ENCODE measurements at places on chromosomes 4 and X. TPM values are rescaled to one million over a fixed set of nuclear protein-coding genes. Genes with fewer than 3 reads are reported as not detected.

DNA sequence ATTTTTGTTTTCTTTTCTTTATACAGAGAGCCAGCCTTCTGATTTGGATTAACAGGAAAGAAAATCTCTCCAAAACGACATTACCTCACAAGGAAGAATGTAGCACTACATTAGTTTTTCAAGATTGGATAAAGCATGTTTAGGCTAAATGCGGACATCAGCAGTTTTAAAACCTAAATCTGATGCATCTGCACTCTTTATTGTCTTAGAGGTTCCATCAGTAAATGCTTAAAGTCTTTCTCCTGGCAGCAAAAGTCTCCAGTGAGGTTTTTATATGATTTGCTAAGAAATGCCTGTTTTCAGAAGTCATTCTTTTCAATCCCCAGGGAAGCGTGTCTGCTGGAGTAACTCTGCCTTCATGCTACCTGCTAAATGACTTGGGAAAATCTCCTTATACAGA is 912.9 kb upstream of the INTU start:
- no peak for DNase-seq

DNA sequence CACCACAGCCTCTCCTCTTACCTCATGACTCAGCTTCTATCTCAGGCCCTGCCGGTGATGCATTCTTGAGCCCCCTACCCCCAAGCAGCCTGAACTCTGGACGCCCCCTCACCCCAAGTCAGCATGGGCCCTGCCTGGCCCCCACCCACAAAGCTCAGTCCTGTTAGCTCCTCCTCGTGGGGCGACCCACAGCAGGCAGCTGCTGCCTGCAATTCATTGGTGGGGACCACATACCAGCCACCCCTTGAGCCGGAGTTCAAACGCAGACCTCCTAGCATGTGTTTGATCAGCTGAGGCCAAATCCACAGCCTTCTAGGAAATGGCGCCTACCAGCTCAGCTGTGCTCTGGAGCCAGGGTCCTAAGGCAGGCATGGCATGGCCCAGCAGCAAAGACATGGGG is 111.8 kb downstream of the EFNB1 start:
- no peak for DNase-seq

GRCh38 chr4:184801781-184802696 is 23.7 kb downstream of the ACSL1 start:
- no peak for DNase-seq

DNA sequence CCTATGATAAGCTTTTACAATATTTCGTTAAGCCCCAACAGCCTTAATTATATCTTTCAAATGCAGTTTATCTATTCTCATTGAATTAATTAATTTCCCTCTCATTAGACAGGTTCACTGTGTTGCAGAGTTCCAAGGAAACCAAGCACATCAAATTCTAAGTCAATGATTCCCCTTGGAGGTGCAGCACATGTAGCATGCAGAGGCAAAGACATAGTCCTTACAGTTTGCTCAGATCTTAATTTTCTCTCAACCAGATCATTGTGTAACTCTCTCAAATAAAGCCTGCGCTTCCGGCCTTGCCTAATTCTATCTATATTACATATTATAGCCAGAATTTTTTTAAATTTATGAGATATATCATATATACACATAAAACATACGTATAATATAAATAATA is 205.4 kb downstream of the GRIA2 start:
- no peak for DNase-seq

The GLUD2 gene
- total RNA-seq: 2.9 TPM

- DNase-seq: no peak
These were observed 831.5 kb downstream of the STIM2 start for GRCh38 chr4:27692158-27692557.

GRCh38 chr4:40557736-40558135 is 71.9 kb downstream of the RBM47 start:
- DNase-seq: no peak

- no peak for DNase-seq
These were observed 159.1 kb upstream of the PSAPL1 start for GRCh38 chr4:7593646-7594412.

The ANKRD50 gene
- 0.39 TPM for total RNA-seq

The GALNT7 gene
- 33.1 TPM for total RNA-seq

The RBM47 gene
- 32.9 TPM for total RNA-seq

- no peak for DNase-seq
These were observed 264.0 kb upstream of the SLIT2 start for GRCh38 chr4:19987746-19988145.

DNA sequence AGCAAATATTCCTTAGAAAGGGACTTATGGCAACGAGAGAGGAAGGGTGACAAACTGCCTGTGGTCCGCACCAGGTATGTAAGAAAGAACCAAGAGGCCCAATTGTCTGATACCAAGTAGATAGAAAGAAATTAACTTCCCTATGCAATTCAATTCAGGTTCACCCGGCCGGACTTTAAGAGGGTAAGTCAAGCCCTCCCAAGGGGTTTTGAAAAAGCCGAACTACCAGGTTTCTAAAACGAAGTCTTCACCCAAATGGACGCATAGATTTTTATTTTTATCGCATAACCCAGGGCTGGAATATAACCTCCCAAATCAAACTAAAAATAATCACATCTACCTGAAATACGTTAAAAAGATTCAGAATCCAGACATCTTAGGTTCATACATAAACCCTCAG is 1.6 kb upstream of the MAB21L2 start:
- no peak for DNase-seq

The CT45A3 gene
- not detected for total RNA-seq

- no peak for DNase-seq
These were observed 240.7 kb downstream of the IQCM start for GRCh38 chr4:149574971-149575370.

The DAPP1 gene
- 21.4 TPM for total RNA-seq

DNA sequence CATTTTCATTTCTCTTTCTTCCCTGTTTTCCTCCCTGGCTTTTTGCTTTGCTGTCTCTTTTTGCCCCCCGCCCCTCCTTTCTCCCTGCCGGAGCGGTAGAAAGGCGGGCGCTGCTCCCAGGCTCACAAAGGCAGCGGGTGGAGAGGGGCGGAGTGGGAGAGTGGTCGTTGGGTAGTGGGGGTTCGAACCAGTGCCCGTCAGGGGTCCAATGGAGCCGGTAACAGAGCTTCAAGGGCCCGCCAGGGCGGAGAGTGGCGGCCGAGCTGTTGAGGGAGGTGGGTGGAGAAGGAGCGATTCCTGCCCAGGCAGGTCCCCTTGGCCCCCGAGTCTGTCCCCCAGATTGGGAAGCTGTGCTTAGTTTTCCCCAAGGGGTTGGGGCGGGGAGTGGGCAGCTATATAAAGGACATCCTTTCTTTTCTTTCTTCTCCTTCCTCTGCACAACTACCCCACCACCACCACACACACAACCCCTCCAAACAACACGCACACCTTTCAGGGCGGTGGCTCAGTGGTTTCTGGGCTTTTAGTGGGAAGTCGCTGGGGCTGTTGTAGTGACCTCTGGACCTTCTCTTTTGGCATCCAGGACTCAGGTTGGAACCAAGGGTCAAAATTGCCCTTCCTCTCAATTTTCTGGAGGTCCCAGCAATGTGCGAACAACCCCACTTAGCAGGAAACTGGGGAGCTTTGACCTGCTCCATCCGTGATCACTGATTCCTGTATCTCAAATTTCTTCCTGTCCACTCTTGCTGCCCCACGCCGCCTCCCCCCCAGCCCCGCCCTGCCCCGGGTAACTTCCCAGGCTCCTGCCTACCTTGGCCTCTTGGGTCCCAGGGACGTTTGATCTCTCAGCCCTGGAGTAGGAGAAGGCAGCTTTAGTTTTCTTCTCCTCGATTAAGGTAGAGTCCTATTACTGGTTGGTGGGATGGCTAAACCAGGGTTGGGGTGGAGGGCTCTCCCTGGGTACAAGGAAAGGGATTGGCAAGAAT is 1.9 kb downstream of the EFNB1 start:
- no peak for DNase-seq

- no peak for DNase-seq
These were observed 110.2 kb upstream of the PRDX4 start for GRCh38 chrX:23557070-23557469.

All from activated T-helper 2 cell treated with anti-CD3 and anti-CD28 coated beads, Interferon-gamma antibody, Interleukin-2, Interleukin-4, amounts not matched to agents 10 μg/mL and 5 μg/mL and 100 μg/mL, durations not matched to agents 14 hours and 24 hours and 36 hours (primary cell).